ENCODE measurements at places on chromosomes 3 and 15.

- DNase-seq: no peak
These were observed 50.0 kb downstream of the SELENOT start for GRCh38 chr3:150653110-150653561.

DNA sequence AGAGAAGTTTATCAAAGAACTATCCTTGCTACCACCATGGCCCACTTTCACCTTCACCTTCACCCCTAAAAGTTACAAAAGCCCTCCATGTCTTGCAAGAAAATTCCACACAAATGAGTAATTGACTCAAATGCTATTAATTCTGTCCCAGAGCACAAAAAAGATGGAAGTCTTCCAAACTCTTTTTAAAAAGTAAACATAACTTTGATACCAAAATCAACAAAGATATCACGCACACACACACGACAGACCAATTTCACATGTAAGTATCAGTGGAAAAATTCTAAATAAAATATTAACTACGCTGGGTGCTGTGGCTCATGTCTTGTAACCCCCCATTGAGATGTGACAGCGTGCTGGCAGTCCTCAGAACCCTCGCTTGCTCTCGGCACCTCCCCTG is 1.1 kb upstream of the MCCC1 start:
- no peak for DNase-seq

GRCh38 chr3:185175370-185175987 is 22.6 kb upstream of the C3orf70 start:
- peak; percentile 59 for DNase-seq

GRCh38 chr3:73622091-73622805 is 2.5 kb downstream of the PDZRN3 start:
- DNase-seq: no peak

- no peak for DNase-seq
These were observed 12.3 kb upstream of the PLD1 start for GRCh38 chr3:171822431-171823106.

DNA sequence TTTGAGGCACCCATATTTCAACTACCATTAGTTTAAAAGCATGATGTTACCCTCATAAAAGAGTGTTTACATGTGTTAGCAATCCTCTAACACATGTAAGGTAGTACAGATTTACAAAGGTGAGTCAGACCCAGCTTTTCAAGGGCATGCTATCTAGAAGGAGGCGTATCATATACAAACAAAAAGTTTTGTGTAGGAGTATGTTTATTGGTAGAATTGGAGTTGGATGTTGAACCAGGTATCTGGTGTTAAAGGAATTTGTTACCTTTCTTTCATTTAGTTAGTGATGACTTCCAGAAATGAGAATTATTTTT is 2.4 kb downstream of the HACD3 start:
- DNase-seq: no peak

DNA sequence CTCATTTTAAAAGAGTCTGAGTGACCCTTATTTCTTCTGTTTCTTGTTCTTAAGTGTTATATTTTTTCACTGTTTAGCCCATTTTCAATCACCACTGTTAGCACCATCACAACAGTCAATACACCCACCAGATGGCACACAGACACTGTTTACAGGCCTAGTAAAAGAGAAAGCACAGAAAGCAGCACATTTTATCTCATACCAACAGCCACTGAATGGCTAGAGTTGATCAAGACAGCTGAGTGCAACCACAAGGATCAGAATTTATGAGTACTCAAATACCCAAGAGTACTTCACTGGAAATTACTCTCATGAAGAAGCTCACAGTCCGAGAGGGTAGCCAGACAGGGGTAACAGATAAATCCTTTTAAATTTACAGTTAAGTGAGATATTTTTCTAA is 127.0 kb downstream of the TFDP2 start:
- peak; percentile 56 for DNase-seq

GRCh38 chr3:105984837-105985236 is 116.0 kb upstream of the CBLB start:
- no peak for DNase-seq

- DNase-seq: no peak
These were observed 48.5 kb upstream of the MLF1 start for GRCh38 chr3:158522221-158523136.

GRCh38 chr3:57958642-57959422 is 49.4 kb upstream of the FLNB start:
- DNase-seq: no peak

DNA sequence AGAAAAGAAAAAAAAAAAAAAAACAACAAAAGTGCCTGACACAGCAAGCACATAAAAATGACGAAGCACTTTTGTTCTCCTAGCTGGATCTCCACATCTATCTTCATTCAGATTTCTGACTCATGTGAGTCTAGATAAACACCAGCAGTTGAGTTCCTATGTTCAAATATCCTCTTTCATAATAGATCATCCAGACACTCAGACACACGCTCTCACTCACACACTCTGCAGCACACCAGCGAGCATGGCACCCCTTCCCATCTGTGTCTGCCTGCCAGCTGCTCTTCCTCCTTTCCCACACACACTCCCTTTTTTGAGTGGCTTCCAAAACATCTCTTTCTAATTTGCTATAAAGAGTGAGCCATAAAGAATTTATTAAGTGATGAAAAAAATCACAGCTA is 19.8 kb upstream of the CELF6 start:
- DNase-seq: peak; percentile 21

- peak; percentile 42 for DNase-seq
These were observed 318.8 kb upstream of the GBE1 start for GRCh38 chr3:82080261-82080660.

DNA sequence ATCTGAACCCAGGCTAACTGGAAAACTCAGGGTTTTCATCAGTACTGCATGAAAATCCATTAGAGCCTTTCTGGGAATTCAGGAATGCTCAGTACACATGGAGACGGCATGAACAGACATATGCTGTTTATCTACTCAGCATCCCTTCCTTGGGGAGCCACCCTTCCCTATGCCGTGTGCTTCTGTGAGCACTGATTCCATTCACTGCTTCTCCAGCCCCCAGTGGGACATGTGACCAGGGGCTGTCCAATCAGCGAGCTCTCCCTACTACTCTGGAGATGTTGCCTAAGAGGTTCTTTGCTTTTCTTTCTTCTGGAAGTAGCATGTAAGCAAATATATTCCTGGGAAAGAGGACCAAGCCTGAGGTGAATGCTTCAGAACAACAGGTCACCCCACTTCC is 5.6 kb upstream of the PCOLCE2 start:
- DNase-seq: no peak

DNA sequence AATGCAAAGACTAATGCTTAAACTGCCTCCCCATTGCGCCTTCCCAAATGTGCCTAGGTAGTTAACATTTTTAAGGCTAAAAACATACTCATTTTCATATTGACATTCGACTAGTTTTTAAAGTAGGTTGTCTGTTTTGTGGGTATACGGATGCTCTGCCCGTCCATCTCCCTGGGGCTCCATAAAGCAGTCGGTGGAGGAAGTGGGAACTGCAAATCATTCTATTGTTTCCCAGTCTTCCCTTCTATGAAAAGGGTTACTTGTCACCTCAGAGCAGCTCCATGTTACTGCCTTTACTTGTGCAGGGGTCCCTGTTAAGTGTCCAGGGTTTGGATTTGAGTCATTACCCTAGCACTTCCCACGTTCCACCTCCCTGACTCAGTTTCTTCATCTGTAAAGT is 10.9 kb downstream of the CHCHD6 start:
- no peak for DNase-seq

DNA sequence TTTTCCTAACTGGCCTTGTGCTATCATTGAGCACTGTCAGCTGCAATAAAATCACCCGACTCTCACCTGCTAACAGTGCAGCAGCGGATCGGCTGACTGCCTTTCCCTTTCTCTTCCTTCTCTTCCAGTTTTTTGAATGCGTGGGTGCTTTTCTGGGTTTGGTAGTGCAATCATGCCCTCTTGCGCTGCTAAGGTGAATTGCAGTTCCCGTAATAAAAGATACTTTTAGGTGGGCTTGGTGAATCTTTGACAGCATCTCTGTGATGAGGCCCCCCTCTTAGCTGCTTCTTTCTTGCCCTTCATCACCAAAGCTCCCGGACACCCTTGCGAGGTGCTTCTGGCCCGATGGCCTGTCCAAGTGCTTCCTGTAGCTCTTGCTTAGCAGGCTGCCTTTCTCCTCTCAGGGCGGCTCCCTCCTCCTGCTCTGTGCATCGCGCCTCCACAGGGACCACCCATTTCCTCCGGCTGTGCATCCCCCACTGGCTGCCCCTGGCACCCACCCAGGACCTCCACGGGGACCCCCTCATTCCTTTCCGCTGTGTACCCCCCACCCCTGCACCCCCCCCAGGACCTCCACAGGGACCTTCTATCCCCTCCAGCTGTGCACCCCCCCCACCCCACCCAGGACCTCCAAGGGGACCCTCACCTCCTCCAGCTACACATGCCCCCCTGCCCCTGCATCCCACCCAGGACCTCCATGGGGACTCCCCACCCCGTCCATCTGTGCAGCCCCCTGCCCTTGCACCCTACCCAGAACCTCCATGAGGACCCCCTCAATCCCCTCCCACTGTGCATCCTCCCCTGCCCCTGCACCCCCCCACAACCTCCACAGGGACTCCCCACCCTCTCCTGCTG is 50.8 kb upstream of the RPL32 start:
- peak; percentile 67 for DNase-seq

GRCh38 chr15:67411486-67411885 is 109.4 kb upstream of the C15orf61 start:
- DNase-seq: no peak

DNA sequence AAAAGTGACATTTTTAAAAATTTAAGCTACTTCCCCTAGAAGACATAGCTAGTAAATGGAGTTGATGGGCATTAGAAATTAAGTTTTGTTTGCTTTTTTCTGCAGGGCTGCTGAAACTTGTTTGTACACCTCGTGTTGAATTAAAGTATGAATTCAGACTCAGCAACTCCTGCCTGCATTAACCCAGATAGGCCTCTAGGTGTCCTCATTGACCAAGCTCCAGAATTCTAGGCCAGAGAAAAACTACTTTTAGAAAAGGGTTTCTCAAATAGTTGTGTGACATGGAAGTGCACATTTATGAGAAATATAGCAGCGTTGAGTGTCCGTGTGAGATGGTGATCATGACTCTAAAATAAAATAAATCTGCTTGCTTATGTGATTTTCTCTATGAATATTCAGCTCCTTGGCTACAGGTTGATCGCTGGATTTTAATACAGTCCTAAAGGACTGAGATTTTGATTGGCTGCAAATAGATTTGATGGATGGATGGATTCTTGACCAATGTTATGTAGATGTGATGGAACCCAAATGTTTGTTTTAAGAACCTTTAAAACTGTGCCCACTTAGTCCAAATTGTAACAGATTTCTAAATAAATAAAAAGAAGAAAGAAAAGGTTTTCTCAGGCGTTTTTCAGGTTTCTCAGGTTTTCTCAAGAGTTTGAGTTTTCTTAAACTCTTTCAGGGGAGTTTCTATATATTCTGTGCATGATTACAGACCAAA is 39.4 kb upstream of the LMOD3 start:
- peak; percentile 61 for DNase-seq

DNA sequence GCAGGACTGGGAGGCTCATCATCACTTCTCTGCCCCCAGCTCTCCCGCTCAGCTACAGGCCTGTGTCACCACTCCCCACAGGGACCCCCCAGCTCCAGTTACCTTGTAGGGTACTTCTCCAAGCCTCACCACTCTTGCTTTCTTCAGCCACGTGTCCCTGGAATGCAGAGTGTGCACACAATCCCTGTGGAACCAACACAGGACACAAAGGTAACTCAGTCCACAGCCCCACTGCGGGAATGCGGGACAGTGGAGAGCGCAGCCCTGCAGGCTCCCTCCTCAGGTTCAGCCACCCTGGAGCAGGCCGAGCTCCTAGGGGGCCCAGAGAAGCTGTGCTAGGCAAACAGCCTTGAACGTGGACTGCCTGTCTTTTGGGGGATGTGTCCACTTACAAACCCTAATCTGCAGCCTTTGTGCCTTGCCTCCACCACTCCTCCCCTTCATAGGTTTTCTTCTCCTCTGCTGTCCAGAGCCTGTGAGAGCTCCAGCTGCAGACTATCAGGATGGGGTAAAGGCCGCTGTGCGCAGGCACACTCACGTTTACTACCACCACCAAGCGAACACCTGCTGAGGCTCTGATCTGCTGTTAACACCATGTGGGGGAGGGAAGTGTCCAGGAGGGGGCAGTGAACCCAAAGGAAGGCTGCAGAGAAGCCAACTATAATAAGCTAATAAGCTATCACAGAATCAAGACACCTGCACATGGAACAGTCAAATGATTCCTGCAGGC is 26.0 kb downstream of the XPC start:
- peak; percentile 28 for DNase-seq

- DNase-seq: no peak
These were observed 72.1 kb downstream of the PLOD2 start for GRCh38 chr3:146088840-146089239.

DNA sequence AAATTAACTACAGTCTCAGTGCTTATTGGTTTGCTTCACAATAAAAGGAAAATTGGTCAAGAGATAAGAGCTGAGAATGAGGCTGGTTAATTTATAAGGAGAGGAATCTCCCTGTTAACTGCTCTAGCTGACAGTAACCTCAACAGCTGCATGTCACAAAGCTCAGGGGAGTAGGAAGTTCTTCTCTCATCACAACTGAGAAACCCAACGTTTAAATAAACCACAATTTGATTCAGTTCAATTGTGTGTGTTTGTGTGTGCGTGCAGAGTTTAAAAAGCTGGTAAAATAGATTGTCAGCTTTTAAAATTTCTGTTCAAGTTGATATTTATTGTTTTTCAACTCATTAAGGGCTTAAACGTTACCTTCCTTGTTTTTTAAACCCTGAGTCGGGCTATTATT is 3.5 kb upstream of the TGFBR2 start:
- DNase-seq: peak; percentile 37

DNA sequence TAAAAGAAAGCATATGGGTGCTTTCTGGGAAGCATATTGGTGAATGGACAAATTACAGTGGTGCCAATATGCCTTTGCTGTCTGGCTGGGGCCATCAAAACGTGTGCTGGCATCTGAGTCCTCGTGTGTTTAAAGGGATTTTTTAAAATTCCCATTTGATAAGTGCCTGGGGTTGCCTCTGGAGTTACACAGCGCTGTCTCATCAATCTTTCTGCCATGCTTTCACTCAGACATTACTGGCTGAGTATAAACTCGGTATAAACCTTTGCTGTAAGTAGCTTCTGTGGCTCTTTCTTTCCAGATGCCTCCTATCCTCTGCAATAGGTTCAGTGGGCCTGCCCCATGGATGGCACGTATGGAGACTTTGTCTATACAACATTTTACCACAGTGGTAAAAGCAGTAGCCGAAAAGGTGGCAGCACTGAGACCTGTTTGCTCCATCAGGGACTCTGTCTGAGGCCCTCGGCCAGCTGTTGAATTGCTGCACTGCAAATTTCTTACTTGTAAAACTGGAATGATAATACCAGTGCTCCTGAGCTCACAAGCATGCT is 195.5 kb downstream of the LPP start:
- no peak for DNase-seq

DNA sequence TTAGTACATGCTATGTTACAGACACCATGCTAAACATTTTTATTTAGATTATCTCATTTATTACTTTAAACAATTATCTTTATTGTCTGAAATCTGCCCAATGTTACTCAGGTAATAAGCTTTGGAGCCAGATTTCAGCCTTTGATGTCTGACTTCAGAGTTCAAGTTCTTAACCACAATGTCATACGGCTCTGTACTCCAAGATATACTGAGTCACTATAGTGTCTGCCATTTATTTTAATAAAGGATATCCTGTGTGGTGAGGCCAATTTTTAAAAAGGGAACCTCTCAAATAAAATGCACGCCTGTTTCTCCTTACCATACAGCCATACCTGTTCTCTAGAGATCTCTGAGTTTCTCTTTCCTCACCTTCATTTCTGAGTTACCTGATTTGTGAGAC is 193.1 kb downstream of the EPHA3 start:
- DNase-seq: no peak

- no peak for DNase-seq
These were observed 17.4 kb downstream of the KAT2B start for GRCh38 chr3:20057612-20058180.

GRCh38 chr3:46252980-46253379 is 10.7 kb downstream of the CCR3 start:
- no peak for DNase-seq

All from AML-193 (cell line).